ENCODE measurements at places on chromosomes 6 and 20.

- DNase-seq = peak; percentile 66
Observed at GRCh38 chr20:48769069-48769983, 58.5 kb downstream of the PREX1 start.

GRCh38 chr20:5215672-5216304 is 89.0 kb downstream of the CDS2 start:
- no peak for DNase-seq

DNA sequence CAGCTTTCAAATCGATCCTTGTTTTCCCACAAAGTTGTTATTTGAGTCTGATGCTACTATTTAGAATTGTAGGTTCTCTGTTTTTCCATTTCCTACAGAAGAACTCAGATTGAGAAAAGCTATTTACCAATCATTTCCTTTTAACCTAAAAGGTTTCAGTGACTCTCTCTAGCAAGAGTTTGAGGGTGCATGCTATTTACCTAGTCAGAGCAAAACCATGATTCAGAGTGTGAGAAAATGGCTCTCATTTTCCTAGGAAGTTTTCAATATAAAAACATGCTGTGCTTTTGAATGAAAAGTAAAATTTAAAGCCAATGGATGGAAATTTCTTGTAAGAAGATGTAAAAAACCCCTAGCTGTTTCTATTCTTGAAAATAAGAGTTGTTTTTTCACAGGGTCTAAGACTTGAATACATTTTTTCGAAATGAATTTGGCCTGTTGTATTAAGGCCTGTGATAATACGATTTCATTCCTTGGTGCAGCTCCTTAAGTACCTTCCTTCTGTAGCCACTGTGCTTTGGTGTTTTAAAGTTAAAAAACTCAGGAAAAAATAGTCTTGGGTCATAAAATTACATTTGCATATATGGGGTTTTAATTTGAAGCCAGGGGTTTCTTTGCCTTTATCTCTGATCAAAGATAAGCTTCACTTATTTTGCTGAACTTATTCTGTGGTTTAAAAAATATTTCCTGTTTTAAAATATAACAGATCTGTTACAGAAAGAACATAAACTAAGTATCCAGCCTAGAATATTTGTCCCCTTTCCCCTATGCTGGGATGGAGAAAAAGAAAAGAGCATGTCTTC is 18.0 kb upstream of the RSPH3 start:
- no peak for DNase-seq

DNA sequence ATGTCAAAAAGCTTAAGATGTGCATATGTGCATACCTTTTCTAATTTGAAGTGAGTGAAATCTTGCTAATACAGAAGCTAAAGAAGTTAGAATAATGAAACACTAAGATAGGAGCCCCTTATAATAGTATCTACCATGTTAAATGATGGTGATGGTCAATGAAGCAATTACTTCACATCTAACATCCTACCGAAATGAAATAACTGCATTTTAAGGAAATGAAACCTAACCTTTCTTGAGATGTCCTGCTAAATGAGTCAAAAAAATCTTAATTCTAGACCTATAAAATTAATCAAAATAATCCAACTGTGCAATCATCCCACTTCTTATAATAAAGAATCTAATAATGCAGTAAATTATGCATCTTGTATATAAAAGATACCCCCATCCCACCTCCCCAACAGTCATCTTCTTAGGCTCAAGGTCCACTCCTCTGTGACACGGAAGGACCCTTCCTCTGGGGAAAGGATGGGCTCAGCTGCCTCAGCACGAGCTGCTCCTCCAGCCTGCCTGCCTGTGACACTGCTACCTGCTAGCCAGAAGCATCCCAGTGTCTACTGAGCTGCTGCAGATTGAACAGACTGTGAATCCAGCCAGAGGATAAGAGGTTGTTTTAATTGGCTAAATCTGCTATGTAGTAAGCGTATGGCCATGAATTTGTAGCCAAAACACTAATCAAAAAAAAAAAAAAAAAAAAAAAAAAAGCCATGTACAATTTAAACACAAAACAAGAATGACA is 129.6 kb upstream of the BEND3 start:
- DNase-seq = no peak

- no peak for DNase-seq
Observed at GRCh38 chr6:133746417-133746770, 142.5 kb upstream of the TCF21 start.

DNA sequence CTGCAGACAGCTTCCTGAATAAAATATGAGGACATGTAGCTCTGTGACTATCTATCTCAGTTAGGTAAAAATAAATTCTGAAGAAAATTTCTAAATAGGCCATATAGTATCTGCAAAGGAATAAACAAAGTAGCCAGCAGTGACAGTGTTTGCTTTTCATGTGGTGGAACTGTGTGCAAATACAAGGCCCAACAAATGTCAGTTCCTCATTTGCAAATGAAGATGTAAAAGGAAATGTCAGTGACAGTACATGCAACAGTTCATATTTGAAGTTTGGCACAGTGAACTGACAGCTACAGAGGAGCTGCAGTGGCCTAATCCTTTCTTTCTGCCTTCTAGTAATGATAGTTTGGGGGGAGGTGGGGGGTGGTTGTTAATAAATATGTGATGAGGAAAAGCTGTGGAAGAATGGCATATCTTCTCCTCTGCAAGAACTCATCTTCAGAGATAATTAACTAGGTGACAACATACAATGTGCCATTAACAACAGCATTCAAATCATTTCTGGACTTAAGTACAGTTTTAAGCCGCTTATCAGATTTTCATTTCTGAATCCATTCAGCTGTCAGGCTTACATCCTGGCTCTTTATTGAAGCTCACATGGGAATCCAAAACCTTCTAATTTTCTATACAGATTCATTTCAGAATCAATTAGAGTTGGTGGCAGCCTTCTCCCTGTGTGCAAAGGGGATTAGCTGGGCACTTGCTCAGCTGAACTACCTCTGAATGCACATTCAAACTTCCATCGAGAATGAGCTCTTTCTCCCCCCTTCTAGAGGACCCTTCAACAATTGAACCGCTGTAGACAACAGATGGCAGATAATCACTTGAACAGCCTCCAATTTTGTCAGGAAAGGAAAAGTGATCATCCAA is 1059.0 kb upstream of the EPHA7 start:
- DNase-seq = no peak

- no peak for DNase-seq
Observed at GRCh38 chr6:166344240-166344639, 1.9 kb upstream of the SFT2D1 start.

GRCh38 chr20:5328268-5328667 is 11.5 kb upstream of the PROKR2 start:
- DNase-seq = no peak

DNA sequence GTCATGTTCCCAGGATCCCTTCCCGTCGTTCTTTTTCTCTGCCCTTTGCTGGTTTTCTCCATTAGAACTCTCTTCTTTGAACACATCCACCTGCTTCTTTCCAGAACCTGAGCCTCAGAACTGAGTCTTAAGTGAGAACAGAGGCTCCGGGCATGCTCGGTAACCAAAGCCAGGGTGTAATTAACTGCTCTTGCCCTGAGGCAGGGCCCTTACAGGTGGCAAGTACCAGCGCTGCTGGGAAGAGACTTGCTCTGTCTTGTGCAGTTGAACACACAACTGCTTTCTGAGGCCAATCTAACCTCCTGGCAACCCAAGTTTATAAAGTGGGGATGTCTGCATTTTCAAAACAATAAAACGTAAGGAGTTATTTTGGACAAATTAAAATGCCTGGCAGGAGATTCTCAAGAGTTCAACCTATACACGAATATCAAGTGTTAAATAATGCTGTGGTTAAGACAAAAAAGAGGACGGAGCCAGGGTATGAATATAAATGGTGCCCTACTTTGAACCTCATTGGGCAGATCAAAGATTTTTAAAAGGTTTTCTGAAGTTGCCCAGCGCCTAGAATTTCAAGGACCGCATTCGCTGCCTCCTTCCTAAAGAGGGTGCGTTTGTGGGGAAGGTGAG is 12.4 kb upstream of the DEK start:
- no peak for DNase-seq

DNA sequence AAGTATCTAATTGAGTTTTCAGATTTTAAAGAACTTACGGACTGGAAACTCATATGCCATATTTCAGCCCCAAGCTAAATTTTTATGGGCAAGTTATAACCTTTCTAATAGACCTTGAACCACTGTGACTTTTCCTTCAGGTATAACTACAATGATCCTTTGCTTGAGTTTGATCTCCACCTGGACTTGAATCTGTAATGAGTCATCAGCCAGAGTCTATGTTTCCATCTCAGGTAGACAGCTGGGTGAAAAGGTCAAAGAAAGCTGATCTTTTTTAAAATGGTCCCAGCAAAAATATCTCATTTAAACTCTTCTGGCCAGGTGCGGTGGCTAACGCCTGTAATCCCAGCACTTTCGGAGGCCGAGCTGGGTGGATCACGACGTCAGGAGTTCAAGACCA is 88.4 kb upstream of the SGK1 start:
- DNase-seq = no peak

DNA sequence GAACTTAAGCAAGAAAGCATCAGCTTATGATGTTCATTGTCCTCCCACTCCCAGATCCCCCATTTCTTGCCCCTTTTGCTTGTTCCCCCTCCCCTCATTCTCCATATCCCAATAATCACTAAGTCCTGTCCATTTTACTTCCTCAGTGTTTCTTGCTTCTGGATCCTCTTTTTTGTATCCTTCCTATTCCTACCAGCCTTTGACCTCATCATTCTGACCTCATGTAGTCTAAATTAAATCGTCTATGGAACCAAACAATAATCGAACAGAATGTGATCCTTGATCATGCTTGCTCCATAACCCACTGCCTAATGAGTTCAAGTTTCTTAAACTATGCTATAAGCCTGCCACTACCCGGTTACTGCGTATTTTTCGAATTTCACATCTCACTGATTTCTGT is 5.4 kb upstream of the RSPH3 start:
- no peak for DNase-seq

GRCh38 chr6:142258305-142258704 is 43.5 kb upstream of the ADGRG6 start:
- DNase-seq = no peak

GRCh38 chr6:40713002-40713719 is 126.0 kb upstream of the LRFN2 start:
- no peak for DNase-seq

DNA sequence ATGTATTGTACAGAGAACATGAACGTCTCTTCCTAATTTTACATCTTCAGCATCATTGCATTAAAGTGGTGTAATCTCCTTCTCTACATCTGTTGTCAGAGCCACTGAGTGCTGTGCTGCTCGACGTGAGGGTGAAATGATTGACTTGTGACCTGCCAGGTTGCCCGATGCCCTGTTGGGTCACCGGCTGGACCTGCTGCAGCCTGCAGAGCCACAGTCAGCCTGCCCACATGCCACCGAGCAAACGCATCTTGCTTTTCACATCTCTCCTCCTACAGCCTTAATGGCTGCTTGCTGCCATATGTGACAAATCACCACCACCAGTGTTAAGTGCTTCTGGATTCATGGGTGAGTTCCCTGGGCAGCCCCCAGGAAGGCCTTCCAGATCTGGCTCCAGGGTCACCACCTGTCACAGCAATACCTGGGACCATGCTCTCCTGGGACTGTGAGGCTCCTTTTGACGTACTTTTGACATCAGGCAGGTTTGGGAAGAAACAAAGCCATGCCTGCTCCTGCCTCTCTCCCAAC is 80.3 kb downstream of the ASXL1 start:
- DNase-seq = no peak

- no peak for DNase-seq
Observed at GRCh38 chr6:141252828-141253608, 879.7 kb upstream of the GJE1 start.

DNA sequence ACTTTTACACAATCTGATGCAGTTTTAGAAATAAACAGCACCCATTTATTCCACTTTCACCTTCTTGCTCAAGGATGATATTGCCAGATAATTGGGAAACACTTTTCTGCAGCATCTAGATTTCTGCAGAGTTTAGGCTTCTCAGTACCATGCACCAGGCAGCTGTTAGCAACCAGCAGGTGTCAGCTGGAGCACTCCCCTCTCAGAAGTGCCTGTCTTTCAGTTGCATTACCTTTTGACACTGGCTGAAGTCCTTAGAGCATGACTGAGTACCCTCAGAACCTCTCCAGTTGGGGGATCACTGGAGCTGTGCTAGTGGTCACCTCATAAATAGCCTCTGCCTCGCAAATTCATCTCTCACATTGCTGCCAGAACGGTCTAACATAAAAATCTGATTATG is 91.2 kb downstream of the DNAH8 start:
- peak; percentile 37 for DNase-seq

DNA sequence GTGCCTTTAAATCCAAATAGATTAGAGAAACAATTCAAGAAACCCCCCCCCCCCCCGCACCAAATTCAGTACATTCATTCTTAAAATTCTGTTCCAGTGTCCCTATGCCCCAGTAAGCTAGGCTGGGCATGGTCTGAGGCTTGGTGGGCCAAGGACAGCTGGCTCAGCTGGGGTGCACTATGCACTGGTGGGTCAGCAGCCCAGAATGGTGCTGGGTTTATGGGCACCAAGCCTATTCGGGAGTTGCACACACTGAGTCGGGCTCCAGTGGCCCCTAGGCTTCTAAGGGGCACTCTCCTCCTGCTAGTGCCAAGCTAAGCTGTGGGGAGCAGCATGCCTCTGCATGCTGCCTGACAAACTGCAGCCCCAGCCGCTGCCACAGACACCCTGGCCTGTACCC is 20.1 kb upstream of the HLA-B start:
- no peak for DNase-seq

DNA sequence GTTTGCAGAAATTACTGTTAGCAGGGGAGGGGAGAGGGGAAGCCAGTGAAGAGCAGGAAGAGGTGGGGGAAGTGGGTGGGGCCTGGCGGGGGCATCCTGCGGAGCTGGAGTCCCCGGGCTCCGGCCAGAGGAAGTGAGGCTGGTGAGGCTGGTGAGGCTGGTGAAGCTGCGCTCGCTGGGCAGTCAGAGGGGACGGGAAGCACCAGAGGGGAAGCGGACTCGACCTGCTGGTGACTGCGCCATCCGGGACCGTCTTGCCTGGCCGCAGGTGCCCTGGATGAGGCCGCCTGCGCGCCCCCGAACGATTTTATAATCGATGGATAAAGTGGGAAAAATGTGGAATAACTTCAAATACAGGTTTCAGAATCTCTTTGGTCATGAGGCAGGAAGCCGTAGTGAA is 635.3 kb upstream of the MARCKS start:
- no peak for DNase-seq

GRCh38 chr6:82348130-82348529 is 15.5 kb upstream of the TPBG start:
- DNase-seq = no peak

GRCh38 chr6:139249395-139249794 is 42.4 kb downstream of the TXLNB start:
- peak; percentile 25 for DNase-seq

DNA sequence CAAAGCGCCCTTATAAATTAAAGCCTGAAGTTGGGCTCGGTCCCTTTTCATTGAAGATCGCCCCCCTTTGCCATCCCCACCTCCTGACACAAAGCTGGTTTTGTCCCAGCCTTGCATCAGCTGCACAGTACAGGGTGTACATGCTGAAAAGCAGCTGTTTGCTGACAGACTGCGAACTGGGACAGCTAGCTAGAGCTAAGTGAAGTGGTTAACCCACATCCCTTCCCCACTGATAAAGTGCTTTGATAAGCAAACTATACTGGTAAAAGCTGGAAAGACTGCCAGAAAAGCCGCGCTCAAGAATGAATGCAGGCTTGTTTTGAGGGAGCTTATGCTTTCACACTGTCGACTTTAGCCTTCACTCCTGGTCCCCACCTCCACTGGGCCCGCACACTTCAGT is 207.3 kb downstream of the GMDS start:
- DNase-seq = no peak

Measured in GM12865 (cell line).